Activated naive CD4-positive, alpha-beta T cell treated with Interleukin-2 at 50 U/mL for 16 hours (primary cell): ENCODE measurements at places on chromosomes 12 and 14.

- DNase-seq: no peak
These were observed 101.7 kb downstream of the TMTC1 start for GRCh38 chr12:29682088-29682487.

GRCh38 chr14:52583544-52583943 lies 30.9 kb downstream of the GPR137C start:
- no peak for DNase-seq

GRCh38 chr12:56763753-56764657 lies 881 bp downstream of the HSD17B6 start:
- no peak for DNase-seq

- no peak for DNase-seq
These were observed 65.3 kb downstream of the KLHL28 start for GRCh38 chr14:44896275-44897040.

DNA sequence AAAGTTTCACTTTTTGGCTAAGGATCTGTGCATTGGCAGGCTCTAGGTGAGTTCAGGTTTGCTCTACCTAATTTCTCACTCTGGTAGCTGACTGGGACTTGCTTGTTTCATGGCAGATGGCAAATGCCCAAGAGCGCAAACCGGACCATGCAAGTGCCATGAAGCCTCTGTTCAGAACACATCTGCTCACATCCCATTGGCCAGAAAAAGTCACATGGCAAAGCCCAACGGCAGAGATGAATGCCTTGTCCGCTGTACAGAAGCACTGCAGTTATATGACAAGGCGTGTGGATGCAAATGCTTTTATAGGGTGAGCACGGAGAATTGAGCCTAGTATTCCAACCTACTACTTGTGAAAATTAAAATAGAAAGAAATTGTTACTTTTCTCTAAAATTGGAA lies 202.2 kb upstream of the HMGA2 start:
- DNase-seq: no peak

GRCh38 chr14:33563191-33563900 lies 387.5 kb downstream of the EGLN3 start:
- DNase-seq: no peak
